Activated gamma-delta T cell treated with Interleukin-2 at 50 U/mL for 16 hours (primary cell): ENCODE measurements at places on chromosomes 1 and 21.

DNA sequence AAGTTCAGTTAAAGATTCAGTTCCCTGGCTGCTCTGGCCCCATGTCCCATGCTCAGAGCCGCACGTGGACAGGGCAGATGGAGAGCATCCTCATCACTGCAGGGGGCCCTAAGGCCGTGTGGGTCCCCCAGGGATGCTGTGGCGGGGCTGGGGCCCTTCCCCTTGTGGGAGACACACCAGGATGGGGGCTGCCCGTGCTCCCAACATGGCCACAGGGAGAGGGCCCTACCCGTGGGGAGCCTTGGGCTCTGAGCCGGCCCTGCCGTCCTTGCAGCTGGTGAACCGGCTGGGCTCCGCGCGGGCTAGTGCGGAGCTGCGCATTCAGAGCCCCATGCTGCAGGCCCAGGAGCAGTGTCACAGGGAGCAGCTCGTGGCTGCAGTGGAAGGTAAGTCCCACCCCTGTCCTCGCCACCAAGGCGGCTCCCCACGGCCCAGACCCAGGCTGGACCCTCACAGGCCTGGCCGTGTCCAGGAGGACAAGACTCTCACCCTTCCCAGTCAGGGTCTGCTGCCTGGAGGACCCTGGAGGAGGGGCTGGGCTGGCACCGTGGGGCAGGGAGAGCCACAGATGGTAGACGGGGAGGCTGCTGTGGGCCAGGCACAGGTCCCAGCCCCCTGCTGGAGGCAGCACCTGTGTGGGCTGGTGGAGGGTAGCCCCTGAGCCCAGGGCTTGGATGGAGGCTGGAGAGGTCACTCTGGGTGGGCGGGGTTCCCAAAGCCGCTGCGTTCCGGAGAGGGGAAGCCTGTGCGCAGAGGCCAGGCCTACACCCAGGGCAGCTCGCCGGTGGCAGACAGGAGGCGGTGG lies 53.8 kb downstream of the TRIM11 start:
- DNase-seq: no peak

- no peak for DNase-seq
Observed at GRCh38 chr1:25201006-25201405, 31.3 kb downstream of the SYF2 start.

- DNase-seq: no peak
Observed at GRCh38 chr1:87120779-87121178, 206.3 kb downstream of the HS2ST1 start.

DNA sequence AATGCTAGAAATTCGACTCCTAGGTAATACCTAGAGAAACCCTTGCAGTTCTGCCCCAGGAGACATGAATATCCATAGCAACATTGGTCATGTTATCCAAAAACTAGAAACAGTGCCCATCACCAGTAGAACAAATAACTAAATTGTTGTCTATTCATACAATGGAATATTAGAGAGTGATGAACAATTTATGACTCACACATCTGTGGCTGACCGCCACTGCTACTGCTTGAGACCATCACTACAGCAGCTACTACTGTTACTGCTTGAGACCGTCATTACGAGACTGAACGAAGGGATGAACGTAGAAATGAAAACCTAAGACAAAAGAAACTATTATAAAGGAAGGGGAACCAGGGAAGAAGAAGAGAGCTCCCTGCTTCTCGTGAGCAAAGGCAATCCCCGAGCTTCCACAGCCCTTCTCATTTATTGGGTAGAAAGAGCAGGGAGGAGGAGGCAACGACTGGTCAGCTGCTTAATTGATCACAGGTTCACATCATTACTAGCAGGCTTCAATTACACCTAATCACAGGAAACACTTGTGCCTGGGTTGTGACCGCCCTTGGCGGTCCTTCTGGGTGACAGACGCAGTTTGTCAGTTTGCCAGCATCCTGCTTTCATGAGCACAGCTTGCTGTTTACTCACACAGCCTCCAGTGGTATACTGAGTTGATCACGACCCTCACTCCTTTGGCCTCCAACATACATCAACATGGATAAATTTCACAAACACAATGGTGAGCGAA lies 14.1 kb upstream of the PADI4 start:
- no peak for DNase-seq

DNA sequence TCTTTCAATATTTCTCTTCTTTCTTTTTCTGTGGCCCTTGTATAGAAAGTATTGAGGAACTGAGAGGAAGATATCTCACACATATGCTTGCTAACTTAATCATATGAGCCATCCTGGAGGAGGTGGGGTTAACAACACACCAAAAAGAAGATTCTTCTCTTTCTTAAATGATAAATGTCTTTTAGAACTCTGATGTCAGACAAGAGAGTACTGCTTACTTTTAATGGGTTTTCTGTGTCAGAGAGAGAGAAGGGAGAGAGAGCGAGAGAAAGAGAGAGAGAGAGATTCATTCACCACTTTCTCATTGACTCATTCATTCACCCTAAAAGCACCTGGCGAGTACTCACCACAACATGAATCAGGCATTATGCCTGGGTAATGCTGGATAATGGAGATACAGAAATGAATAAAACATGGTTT lies 250.3 kb upstream of the SGIP1 start:
- DNase-seq: no peak

DNA sequence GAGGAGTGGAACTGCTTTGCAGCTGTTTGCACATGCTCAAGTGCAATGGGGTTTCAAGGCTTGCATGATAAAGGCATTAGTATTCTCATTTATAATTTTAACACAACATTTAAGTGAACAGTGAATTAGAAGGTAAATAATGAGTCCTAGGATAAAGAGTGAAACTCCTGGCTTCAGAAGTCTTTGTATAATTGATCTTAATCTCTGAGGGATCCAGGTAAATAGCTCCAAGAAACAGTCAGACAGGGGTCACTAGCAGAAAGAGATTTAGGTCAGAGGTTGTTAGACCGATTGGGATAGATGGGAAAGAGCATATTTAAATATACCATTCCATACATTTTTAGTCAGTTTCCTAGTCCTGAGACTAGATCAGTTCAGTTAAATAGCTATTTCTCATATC lies 14.1 kb upstream of the THEM4 start:
- no peak for DNase-seq

GRCh38 chr21:31161157-31161556 lies 122.9 kb upstream of the KRTAP19-8 start:
- DNase-seq: no peak

DNA sequence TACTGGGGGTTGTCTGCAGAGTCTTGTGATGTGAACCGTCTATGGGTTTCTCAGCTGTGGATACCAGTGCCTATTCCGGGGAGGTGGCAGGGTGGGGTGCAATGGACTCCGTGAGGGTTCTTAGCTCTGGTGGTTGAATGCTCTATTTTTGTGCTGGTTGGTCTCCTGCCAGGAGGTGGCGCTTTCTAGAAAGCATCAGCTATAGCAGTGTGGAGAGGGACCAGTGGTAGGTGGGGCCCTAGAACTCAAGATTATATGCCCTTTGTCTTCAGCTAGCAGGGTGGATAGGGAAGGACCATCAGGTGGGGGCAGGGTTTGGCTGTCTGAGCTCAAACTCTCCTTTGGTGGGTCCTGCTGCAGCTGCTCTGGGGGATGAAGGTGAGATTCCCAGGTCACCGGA lies 127.3 kb upstream of the PLD5 start:
- DNase-seq: no peak

DNA sequence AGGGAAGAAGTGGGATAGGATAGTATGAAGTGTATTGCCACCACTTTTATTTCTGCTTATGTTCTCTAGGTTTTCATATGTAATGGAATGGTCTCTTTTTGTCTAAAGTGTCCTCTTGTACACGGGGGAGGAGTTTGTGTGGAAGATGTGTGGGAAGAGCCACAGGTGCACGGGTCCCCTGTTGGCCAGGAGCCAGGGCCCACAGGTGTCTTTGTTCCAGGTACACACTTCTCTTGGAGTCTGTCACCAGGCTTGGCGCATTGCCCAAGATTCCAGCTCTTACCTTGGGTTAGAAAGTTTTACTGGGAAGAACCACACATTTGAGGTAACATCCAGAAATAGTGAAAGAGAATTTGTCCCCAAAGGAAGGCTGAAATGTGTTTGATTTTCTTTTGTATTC lies 10.5 kb downstream of the TENT5C start:
- DNase-seq: no peak

- DNase-seq: no peak
Observed at GRCh38 chr1:118828038-118828437, 160.1 kb downstream of the TBX15 start.

DNA sequence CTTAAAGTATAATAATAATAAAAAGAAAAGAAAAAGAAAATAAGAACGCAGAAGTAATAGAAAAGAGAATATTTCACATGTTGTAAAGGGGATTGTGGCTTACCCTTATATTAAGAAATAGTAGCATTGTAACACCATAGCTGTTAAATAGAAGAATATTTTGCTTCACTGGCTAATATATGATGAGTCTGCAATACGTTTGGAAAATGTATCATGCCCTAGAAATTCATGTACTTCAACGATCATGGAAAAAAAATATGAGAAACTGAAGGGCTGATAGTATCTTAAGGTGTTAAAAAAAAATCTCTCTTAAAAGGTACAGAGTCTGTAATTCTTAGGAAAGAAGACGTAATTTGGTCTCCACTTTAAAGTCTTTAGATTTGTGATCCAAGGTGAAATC lies 1390.5 kb upstream of the ADGRL2 start:
- DNase-seq: no peak

DNA sequence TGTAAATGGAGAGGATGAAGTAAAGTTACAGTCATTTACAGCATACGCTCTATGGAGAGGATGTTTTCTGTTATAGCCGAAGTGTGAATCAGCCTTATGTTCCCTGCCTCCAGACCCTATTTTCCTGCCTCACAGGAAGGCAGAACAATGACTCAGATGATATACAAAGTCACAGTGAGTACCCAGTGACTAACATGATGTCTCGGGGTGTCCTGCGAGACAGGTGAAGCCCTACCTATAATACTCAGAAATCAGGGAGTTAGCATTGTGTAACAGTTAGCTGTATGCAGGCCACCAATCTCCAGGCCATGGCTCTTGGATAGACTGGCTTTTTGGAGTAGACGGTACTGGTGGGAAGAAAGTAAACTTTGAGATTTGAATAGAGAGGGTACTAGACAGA lies 55.6 kb upstream of the FBXO28 start:
- DNase-seq: no peak

- no peak for DNase-seq
Observed at GRCh38 chr1:6392809-6393399, 663 bp downstream of the ACOT7 start.

DNA sequence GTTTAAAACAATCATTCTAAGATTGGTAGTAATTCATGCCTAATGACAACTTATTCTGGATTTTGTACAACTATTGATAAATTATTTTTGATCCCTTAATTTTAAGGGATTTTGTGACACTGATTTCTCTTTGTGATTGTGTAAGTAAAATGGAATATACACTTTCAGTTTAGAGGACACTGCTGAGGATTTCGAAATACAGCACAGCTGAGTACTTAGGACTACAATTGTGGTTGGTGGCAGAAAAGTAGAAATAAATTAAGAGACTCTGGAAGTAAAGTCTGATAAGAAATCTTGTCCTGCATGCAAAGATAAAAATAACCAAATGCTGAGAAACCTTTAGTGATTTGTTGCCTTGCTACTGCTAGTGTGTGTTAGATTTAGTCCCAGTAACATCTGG lies 40.0 kb downstream of the TYW3 start:
- DNase-seq: no peak

DNA sequence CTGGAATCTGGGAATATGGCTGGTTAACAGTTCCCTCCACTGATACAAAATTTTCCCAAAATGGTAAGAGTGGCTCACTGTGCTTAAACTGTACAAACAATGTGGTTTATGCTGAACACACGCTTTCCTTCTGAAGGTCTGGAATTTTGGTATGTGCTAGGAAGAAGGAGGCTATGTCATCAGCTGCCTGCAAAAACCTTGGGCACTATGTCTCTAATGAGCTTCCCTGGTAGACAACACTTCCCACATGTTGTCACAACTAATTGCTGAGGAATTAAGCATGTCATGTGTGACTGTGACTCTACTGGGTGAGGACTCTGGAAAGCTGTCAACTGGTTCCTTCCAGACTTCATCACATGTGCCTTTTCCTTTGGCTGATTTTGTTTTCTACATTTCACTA lies 29.2 kb downstream of the IPP start:
- DNase-seq: no peak

DNA sequence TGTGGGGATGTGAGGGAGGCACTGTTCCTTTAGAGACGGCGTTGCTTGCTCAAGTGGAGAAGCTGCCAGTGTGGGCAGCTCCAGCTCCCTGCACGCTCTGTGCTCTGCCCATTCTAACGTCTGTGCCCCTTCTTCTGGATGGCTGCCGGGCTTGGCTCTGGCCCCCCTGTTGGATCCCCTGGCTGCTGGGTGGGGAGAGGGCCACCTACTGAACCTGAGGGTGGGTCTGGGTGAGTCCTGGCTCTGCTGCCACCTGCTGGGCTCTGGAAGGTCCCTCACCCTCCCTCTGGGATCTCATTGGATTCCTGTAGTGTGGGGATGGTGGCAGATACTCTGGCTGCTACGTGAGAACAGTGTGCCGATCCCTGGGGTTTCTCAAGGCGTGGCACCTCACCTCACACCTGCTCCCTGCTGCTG lies 5.0 kb downstream of the PFKL start:
- peak; percentile 37 for DNase-seq

DNA sequence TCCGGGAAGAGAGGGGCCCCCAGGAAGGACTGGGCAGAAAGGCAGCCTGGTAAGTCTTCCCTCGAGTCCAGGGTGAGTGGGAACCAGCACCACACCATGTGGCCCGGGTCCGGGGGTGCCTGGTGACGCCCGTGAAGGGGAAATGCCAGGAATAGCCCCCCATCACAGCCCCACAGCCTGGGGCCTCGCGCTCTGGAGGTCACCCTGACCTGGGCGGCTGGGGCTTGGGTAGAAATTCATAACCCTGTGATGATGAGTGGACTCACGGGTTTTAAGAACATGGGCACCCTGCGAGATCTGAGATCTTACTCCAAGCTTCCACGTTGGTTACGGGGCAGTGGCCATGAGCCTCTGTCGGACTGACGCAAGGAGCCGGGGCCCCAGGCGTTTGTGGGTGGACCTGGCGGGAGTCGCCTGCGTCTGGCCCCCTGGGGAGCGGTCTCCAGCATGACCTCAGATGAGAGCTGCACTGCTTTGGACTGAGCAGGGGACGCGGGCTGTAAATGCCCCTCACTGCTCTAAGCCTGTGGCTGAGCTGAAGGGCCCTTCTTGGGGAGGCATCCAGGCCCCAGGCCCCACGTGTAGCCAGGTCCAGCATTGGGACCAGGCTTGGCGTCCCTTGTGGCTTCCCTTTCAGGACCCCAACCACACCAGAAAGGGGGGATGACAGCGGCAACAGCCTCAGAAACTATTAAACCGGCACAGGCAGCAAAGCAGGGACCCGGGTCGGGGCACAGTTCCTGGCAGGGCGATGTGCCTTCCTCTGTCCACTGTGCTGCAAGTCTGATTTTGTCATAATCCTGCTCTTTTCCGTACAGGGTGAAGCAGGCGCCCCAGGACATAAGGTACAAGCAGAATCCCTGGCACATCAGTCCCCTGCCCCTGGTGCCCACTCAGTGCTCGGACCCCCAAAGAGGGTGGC lies 60.0 kb downstream of the SLC19A1 start:
- no peak for DNase-seq

GRCh38 chr1:44723496-44724295 lies 7.3 kb downstream of the RNU5D-1 start:
- no peak for DNase-seq

GRCh38 chr1:42951588-42951987 lies 7.1 kb downstream of the SLC2A1 start:
- DNase-seq: no peak

GRCh38 chr1:109356915-109357314 lies 40.8 kb downstream of the SORT1 start:
- DNase-seq: no peak
